ENCODE measurements at places on chromosomes 2 and 18. TPM values are rescaled to one million over a fixed set of nuclear protein-coding genes. Genes with fewer than 3 reads are reported as not detected.

The NEU4 gene
- 0.25 TPM for total RNA-seq

The ARPC2 gene
- 299 TPM for total RNA-seq

The ALLC gene
- not detected for total RNA-seq

The CTIF gene
- 17.2 TPM for total RNA-seq

The IL18R1 gene
- 0.72 TPM for total RNA-seq

Measured in A549 treated with ZK216348 at 1 μM for 4 hours (cell line).